ENCODE measurements at places on chromosomes 5 and 9.
A peak's percentile ranks its signal among the peaks of the same experiment; 100 is the strongest.

GRCh38 chr5:100901821-100902341, 1.2 kb downstream of the ST8SIA4 start:
- peak; percentile 82 for DNase-seq

GRCh38 chr5:98425640-98426039, 347.8 kb upstream of the RGMB start:
- DNase-seq: no peak

DNA sequence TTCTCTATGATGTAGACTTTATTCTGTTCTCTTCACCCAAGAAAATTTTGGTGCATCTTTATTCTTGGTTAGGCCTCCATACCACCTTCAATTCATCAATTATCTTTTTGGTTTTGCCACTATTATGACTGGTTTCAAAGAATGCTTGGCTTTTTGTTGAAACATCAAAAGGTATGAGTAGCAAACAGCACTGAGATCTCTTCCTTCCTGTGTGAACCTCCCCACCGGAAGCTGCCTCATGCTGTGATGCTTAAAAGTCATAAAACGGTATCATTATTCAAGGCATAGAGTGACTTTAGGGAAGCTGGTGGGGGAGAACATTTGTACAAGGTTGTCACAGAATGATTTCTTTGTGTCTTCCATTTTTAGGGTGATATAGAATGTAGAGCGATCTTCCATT, 70.6 kb downstream of the IQGAP2 start:
- peak; percentile 31 for DNase-seq

DNA sequence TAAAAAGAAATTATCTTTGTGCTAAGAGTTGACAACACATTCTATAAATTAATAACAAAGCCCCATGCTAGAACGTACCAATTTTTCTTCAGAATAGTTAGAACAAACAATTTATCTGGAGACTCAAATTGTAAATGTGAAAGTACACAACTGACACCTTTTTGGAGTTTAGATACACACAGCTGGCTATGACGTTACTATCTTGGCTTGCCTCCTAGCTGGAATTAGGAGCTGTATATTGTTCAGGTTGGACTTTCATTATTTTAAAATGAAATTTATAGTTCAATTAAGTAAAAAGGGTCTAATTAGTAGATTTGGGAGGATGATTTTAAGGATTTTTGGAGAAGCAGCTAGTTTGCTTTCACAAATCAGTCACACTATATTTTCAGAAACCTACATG, 393.9 kb upstream of the RIOK2 start:
- DNase-seq: no peak

DNA sequence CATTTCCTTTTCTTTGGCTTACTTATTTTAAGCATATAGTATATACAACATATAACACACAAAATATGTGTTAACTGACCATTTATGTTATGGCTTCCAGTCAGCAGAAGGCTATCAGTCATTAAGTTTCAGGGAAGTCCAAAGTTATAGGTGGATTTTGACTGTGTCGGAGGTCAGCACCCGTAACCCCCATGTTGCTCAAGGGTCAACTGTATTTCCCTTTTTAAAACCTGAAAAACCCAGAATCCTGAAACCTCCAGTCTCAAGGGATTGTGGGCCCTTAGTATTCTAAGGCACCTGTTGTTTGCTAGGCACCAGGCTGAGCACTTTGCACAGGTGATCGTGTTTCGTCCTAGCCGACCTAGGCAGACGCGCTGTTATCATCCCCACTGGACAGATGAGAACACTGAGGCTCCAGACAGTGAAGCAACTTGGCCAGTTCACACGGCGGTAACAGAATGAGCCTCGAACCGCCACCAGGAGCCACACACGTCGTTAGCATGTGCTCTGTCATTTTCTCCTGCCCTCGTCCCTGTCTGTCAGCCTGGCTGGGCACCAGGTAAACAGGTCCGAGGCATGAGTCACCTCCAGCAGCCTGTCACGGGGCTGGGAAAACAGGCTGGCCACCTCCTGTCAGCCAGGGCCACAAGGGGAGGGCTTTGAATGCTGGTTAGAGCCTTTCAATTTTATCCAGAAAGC, 39.9 kb downstream of the DUSP1 start:
- DNase-seq: no peak

DNA sequence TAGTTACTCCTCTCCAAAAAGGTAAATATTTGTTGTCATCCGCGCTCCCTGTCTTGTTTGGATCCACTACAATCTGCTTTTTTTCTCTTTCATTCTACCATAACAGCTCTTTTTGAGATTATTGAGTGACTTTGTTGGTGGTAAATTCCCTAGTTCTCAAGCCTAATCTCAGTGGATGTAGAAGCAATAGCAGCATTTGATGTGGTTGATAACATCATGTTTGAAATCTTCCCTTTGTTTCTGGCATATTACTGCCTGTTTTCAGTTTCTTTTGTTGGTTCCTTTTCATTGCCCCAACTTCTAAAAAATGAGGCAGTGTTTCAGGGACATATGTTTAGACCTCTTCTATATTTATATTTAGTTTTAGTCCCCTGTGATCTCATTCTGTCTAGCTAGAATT, 8.9 kb downstream of the CDC42SE2 start:
- peak; percentile 63 for DNase-seq

GRCh38 chr9:100437860-100438805, 11.2 kb downstream of the MSANTD3 start:
- DNase-seq: peak; percentile 74
